ENCODE measurements at places on chromosomes 5 and 9. TPM values are rescaled to one million over a fixed set of nuclear protein-coding genes. Genes with fewer than 3 reads are reported as not detected.
A peak's percentile ranks its signal among the peaks of the same experiment; 100 is the strongest.

DNA sequence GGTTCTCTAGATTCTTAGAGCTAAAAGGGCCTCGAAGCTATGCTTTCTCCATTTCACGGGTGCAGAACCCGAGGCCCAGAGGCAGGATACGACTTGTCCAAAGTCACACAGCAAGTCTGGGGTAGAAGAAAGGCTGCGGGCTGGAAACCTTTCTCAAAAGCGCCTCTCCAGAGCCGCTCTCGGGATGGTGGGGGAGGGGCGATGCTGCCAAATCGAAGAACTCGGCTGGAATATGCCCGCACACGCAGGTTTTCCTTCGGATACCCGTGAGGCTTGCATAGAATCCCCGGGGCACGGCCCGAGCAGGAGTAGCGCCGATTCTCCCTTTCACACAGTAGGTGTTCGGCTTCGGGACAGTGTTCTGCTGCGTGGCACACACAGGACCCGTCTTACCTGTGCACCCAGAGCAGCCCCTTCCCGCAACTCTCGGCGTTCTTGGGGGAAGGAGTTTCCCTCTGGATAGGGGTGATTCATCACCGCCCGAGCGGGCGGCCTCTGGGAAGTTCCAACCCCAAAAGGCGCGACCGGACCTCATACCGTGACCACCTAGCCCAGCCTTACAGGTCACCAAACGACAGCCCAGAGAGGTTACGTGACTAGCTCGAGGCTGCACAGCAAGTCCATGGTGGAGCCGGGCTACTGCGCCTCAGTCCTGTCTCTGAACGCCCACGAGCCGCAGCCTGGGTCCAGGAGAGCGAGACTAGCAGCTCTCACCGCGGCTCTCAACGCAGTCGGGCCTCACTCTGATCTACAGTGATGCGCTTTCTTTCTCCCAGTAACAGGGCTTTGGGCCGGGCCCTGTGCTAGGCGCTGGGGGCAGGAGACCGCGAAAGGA lies 4.1 kb downstream of the PAX5 start:
- no peak overlapping the region for H3K4me3 ChIP-seq
- H3K4me1 ChIP-seq, result peaks cover 27% of the 10 kb centered on the region
- DNase-seq, result no peak
- H3K36me3 ChIP-seq, result no peaks in the 10 kb centered on the region

DNA sequence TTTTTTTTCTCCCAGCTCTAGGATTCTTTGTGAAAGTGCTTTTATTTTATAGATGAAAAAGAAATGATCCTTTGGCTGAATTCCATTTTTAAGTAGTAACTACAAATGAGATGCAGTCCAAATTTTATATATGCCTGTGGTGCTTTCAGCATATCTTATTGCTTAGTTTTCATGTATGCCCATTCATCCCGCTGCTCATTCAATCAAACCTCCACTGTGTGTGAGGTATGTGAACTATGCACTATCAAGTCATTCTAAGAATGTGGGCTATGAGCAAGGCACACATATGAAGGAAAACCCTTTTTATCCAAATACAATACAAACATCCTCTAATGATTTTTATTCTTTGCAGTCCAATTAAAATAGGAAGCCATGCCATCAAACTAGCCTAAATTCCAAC lies 1069.1 kb upstream of the DMAC1 start:
- H3K36me3 ChIP-seq, result no peaks in the 10 kb centered on the region
- DNase-seq, result no peak
- no peak overlapping the region for H3K4me3 ChIP-seq
- H3K27ac ChIP-seq, result no peak overlapping the region

DNA sequence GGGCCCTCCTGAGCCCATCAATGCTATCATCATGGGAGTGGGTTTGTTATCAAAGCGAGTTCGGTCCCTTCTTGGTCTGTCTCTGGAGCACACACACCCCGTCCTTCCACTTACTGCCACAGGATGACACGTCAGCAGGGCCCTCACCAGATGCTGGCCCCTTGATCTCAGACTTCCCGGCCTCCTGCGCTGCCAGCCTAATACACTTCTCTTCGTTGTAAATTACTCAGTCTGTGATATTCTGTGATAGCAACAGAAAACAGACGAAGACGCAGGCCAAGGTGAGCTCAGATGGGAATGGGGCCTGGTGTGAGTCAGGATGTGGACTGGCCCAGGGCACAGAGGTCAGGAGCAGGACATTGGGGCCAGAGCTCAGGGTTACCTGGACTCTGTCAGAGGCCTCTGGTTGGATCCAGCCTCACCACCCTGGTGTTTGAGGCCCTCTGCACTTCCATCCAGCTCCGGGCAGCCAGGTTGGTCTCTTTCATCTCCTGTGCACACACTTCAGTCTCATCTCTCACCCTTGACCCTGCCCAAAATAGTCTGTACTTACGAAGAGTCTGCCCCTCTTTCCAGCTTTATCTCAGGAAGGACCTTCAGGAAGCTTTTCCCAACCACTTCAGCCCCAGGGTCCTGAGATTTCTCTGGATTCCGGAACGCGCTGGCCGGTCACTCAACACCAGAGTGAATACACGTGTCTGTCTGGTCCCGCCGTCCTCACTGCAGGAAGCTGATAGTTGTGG lies 26.0 kb upstream of the CNOT6 start:
- DNase-seq, result no peak
- no peaks in the 10 kb centered on the region for H3K4me1 ChIP-seq
- no peak overlapping the region for H3K4me3 ChIP-seq
- H3K27ac ChIP-seq, result no peak overlapping the region

Gene SAPCD2
- total RNA-seq, result 0.96 TPM

DNA sequence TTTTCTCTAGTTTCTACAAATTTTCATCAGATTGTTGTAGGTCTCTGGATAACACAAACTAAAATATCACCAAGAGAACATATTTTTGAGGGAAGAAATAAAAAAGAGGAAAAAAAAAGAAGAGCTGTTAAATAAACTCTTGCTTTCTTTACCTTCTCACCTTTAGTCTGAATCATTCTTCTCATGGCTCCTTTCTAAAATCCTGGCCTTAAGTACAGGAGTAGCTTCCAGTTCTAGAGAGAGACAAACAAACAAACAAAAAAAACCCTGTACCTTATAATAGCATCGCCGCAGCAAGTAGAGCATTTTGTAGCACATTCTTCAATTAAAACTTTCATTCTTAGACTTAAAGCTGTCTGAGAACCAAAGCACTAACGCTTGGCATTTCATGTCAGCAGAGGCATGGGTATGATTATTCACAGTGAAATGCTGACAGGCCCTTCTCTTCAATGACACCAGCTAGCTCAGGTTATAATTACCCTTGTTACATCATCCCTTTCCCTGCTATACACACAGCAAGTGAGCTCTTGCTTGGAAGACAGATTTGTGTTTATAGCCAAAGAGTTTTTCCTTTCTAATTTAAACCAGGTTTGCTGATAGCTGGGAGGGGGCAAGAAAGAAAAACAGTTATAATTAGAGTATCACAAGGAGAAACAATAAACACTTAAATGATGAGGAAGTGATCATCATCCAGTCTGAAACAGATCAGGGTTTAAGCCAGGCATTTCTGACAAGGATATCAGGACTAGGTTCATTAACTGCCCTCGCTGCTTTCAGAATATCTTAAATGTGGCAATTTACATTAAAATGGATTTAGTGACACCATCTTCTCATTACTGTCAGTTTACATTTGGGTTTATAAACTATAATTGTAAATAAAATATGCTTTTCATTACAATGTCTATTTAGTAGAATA lies 510.9 kb upstream of the ZNF608 start:
- no peak overlapping the region for H3K4me3 ChIP-seq
- H3K4me1 ChIP-seq, result no peaks in the 10 kb centered on the region
- H3K36me3 ChIP-seq, result no peaks in the 10 kb centered on the region
- H3K27ac ChIP-seq, result no peak overlapping the region
- H3K27me3 ChIP-seq, result no peaks in the 10 kb centered on the region

DNA sequence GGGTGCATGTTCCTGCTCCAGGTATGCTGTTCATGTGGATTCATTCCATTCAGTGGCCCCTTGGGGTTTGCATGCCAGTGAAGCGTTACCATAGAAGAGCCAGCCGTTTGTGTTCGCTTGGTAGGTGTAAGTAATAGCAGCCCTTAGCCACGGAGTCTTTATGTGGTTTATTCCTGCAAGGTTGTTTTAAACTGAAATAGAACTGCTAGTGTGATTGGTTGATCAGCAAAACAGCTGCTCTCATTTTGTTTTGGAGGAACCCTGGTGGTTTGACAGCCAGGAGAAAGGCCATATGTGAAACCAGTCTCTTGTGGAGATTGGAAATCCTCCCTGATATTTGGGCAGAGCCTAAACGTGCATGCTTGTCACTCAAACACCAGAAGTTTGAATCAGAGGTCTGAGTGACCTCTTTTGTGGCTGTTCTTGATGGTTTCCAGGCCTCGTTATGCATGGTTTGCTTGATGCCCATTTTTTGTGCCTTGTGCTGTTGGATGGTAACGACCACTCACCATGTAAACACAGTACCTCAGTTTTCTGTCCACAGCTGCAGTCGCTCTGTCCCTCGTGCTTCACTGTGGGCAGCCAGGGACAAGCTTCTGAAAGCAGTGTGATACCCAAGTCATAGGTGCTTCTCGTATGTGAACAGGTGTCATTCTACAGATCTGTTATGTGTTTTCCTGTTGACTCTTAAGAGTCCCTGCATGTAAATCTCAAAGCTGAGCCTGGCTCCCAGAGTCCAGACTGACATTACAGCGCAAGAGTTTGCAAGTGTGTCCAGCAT lies 58.3 kb upstream of the NXNL2 start:
- no peaks in the 10 kb centered on the region for H3K4me1 ChIP-seq
- no peak overlapping the region for H3K27ac ChIP-seq
- no peaks in the 10 kb centered on the region for H3K36me3 ChIP-seq

DNA sequence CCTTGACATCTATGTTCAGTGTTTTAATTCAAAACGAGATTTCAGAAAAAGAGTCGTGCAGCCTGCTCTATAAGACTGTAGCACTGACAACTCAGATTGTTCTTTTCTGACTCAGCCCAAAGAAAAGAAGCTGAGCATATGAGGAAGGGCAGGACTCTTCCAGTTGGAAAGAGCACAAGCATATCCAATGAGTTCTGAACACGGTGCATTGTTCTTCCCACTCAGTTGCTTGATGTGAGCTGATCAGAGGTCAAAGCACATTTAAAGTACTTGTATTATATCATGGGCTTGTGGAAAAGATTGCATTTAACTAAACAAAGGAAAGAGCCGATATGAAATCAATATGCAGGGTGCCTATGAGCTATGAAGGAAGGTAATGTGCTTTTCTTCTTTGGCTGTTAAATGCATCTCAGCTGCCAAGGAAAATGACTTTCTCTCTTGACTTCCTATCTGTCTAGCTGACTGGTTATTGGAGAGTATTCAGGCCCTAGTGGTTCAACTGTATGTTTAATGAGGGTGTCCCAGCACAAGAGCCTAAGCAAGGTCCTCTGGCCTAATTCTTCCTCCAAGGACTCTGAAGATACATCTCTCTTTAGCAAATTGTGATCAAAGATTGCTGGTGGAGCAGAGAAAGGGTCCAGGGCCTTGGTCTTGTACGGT lies 226.6 kb upstream of the PPP1R2B start:
- no peaks in the 10 kb centered on the region for H3K27me3 ChIP-seq
- no peaks in the 10 kb centered on the region for H3K4me1 ChIP-seq
- H3K4me3 ChIP-seq, result no peak overlapping the region
- no peaks in the 10 kb centered on the region for H3K36me3 ChIP-seq

Gene FBLL1
- 0.32 TPM for total RNA-seq

DNA sequence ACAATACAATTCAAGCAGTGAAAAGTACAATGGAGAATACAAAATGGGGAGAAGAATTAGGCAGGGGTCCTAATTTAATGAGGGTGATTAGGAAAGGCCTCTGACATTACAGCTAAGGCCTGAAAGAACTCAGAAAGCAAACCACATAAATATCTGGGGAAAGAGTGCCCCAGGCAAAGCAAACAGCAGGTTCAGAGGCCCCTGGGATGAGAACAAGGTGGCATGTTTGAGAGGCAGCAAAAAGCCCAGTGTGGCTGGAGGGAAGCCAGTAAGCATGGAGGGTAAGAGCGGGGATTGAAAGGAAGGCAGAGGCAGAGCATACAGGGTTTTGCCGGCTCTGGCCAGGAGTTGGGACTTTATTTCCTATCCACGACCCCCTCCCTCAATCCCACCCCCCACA lies 33.4 kb upstream of the VDAC1 start:
- H3K4me1 ChIP-seq, result no peaks in the 10 kb centered on the region
- H3K36me3 ChIP-seq, result no peaks in the 10 kb centered on the region
- no peak overlapping the region for H3K27ac ChIP-seq
- DNase-seq, result no peak

- no peak overlapping the region for H3K4me3 ChIP-seq
- DNase-seq, result no peak
- H3K36me3 ChIP-seq, result no peaks in the 10 kb centered on the region
- H3K27me3 ChIP-seq, result no peaks in the 10 kb centered on the region
- H3K4me1 ChIP-seq, result no peaks in the 10 kb centered on the region
- no peak overlapping the region for H3K27ac ChIP-seq
Measured at GRCh38 chr5:177098120-177098469, 11.4 kb downstream of the FGFR4 start.

- H3K36me3 ChIP-seq, result no peaks in the 10 kb centered on the region
- H3K27me3 ChIP-seq, result no peaks in the 10 kb centered on the region
- H3K4me3 ChIP-seq, result no peak overlapping the region
- H3K4me1 ChIP-seq, result peaks cover 13% of the 10 kb centered on the region
- no peak overlapping the region for H3K27ac ChIP-seq
Measured at GRCh38 chr9:68708513-68708912, 3.5 kb downstream of the PIP5K1B start.

DNA sequence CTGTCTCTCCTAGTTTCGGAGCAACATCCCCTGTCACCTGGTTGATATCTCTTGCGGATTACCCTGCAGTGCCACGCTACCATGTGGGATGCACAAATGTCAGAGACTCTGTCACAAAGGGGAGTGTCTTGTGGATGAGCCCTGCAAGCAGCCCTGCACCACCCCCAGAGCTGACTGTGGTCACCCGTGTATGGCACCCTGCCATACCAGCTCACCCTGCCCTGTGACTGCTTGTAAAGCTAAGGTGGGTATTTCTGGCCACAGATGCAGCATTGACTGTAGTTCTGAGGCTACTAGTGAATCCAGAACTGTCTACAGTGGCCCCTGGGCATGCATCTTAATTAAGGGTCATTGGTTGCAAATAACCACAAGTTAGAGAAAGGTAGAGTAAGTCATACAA lies 50.8 kb downstream of the AQP7 start:
- H3K27me3 ChIP-seq, result no peaks in the 10 kb centered on the region
- DNase-seq, result no peak
- peaks cover 8% of the 10 kb centered on the region for H3K36me3 ChIP-seq
- peak overlapping the region; percentile 52 for H3K27ac ChIP-seq

Gene DCP2
- 43.9 TPM for total RNA-seq
